ENCODE measurements at places on chromosomes 7 and 10.

DNA sequence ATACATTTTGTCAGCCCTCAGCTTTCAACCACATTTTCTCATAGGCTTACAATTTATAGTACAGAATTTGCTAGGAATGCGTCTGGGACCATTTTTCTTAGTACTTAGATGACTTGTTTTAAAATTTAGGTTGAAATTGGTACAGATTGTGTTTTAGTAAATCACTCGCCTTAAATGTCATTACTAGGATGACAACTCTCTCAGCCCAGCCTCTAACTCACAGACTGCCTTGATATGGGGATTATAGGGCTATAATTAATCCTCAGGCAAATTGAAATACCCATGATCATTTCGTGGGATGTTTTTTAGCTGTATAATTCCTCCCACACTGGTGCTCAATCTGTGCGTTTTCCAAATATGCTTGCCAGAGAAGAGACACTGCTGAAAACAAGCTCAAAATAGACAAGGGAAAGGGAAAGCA lies 299.7 kb upstream of the AKR1E2 start:
- DNase-seq: no peak

GRCh38 chr7:136056651-136057231 lies 79.6 kb upstream of the MTPN start:
- no peak for DNase-seq

DNA sequence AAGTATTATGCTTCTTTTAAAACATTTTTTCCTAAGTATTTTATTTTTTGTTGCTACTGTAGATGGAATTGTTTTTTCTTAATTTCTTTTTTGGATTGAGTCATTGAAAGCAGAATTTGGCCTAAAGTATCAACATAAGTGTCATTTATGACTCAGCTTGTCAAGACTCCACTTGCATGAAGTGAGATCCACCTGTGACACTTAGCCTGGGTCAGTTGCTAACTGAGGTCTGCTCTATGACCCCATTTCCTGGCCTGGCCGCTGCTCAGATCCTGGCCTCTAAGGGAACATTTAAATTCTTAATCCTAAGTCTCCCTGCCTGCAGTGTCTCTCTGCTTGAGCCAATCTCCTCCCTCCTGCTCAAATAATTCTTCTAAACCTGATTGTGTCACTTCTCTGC lies 35.5 kb downstream of the TMEM270 start:
- DNase-seq: no peak

GRCh38 chr10:48931188-48931587 lies 8.5 kb downstream of the LRRC18 start:
- DNase-seq: no peak

- DNase-seq: no peak
Observed at GRCh38 chr7:102095321-102096011, 191.2 kb upstream of the SH2B2 start.

DNA sequence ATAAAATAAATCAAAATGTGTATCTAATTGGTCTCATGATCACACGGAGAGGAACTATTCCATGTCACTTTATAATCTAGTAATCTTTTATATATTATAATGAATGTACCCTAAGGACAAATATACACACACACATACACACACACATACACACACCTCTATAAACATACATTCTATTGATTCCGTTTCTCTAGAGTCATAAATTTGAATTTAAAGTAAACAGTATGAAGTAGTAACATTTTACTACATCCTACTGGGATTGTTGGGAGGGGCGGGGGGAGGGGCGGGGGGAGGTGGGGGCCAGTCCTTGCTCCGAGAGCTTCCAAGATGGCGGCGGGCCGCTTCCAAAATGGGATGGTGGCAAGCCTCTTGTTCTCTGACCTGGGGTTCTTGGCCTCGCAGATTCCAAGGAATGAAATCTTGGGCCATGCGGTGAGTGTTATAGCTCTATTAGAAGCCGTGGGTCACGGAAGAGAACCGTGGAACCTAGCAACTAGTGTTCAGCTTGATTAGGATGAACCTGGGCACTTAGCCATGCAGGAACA lies 143.2 kb downstream of the REEP3 start:
- DNase-seq: no peak

DNA sequence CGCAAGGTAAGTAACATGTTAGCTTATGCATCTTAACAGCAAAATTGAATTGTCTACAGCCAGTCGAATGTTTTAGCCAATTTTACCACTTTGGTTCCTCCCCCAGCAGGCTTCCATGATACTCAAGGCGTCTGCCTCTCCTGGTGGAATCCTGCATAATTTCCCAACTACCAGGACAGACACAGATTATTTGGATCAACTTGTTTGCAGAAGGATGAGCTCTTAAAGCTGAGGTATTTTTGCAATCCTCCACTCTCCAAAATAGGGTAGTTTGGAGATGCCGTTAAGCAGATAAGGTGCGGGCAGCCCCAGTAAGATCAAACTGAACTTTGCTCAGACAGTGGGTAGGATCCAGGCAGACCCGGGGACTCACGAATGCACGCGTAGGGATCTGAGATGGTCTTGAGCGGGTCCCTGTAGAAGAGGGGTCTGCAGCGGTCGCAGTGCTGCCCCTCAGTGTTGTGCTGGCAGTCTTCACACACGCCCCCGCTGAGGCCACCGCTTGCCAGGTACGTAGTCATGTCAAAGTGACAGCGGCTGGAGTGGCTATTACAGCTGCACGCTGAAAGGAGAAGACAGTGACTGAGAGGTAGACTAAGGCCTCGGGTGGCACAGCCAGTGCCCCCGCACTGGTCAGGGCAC lies 27.4 kb downstream of the LAMB4 start:
- no peak for DNase-seq

- DNase-seq: no peak
Observed at GRCh38 chr7:35185908-35186731, 67.8 kb downstream of the TBX20 start.

DNA sequence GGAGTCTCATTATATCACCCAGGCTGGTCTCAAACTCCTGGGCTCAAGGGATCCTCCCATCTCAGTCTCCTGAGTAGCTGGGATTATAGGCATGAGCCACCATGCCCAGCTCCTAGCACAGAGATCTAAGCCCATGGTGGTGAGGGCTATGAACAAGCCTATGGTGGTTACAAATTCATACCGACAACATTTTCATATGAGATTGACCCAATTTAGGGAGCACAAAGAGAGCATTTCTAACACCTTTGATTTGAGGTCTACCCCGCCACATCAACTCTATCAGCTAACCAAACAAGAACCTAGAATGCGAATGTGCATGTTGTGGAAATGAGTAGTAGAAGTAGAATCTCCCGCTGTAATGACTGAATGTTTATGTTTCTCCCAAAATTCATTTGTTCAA lies 14.2 kb upstream of the PRF1 start:
- no peak for DNase-seq

DNA sequence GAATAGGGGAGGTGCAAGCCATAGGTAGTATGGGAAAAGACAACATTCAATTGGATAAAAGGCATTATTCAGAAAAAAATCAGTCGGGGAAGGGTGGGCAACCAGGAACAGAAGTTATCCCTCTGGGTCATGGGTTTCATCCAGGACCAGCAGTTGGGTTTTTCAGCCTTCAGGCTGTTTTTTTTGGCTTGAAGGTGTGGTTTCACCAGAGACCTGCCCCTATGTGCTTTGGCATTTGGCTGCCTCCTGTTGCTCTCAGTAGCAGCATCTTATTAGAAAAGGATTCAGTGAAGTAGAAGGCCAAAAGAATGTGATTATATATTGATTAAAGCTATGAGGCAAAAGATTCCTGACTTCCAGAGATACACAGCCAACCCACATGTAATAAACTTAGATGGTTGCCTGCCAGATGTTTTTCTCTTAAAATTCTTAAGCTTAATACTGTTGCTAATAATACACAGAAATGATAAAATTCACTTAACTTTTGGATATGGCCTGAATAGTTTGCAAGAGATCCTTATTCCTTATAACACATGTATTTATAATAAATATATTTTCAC lies 251.7 kb upstream of the CSTF2T start:
- DNase-seq: no peak

- DNase-seq: no peak
Observed at GRCh38 chr7:82443036-82443546, 486 bp downstream of the CACNA2D1 start.

DNA sequence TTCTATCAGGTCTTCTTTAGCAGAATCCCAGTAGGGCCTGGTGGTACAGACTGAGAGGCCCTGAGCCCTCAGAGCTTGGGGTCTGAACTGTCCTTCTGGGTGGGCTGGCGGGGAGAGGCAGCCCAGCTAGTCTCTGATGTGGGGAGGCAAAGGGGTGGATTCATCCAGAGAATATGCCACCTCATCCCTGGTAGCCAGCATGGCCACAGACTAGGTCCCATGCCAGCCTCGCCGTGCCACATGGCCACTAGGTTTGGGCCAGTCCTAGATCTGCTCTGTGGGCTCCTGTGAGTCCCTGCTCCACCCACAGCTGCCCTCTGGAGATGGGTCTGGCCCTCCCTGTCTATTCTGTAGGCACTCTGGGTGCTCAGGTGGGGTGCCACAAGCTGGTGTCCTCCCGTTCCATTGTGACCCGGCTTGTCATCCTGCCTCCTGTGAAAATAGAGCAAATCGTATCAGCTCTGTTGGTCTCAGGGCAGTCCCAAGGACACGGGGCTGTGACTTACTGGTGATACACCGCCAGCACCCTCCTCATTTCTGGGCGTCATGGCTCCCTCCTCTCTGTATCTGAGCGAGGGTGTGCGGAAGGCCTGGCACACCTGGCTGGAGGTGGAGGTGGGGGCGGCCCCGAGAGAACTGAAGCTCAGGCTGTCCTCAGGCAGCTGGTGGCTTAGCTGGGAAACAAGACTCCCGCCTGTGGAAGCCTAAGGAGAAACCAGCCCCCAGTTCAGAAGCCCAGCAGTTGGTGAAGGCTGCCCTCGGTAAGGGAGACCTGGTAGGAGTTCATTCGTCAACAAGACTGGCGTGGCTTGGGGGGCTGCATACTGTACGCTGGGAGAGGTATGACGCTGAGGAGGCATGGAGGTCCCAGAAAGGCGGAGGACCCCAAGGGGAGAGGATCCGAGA lies 33.3 kb downstream of the UNC5B start:
- no peak for DNase-seq

DNA sequence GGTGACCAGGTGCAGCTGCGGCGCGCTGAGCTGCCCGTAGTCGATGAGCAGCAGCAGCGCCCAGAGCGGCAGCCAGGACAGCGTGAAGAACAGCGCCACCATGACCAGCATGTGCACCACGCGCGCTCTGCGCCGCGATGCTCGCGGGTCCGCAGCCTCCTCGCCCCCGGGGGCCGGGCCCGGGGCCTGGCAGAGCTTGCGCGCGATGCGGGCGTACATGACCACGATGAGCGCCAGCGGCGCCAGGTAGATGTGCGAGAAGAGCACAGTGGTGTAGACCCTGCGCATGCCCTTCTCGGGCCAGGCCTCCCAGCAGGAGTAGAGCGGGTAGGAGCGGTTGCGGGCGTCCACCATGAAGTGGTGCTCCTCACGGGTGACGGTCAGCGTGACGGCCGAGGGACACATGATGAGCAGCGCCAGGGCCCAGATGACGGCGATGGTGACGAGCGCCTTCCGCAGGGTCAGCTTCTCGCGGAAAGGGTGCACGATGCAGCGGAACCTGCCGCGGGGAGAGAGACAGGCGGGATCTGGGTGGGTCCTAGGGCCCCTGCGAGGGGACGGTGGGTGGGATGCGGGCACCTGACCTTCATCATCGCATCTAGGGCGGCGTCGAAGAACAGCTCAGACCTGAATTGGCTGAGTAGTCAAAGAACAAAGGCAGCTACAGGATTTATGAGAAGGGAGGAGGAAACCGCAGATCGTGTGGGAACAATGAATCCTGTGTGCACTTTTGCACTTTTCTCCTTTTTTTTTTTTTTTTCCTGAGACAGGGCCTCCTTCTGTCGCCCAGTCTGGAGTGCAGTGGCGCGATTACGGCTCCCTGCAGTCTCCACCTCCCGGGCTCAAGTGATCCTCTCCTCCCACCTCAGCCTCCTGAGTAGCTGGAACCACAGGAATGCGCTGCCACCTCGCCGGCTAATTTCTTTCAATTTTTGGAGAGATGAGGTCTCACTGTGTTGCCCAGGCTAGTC lies 22.4 kb upstream of the PPA1 start:
- DNase-seq: no peak

DNA sequence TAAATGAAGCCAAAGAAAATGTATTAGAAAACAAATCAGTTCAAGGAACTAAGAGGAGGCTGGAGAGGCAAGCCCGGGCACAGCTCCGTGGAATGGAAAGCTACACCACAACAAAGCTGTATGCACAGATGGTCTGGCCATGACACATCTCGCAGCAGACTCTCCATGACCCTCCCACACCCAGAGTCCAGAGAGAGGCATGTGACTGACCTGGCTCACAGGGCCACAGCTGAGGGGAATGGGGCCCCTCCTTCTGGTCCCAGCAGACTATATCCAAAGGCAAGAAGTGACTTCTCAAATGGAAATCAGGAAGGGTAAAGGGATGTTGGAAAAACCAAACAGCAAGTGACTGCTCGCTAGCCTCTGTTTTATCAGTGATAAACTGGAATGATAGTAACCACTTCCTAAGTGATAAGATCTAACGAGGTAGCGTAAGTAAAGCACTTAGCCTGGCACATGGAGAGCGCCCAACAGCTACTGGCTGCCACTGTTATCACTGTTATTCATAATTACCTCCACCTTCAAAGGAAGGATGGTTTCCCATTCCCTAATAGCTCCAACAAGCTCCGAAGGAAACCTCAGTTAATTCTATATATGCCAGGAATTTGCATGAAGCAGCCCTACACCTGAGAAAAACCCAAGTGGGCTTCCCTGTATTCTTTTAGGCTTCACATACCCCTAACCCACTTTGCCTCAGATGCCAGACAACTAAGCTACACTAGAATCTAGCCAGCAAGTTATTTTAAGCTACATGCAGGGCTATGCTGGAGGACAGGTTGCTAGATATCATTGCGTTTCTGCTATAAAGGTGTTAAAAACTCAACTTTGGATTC lies 8.4 kb downstream of the OSBPL3 start:
- DNase-seq: no peak

DNA sequence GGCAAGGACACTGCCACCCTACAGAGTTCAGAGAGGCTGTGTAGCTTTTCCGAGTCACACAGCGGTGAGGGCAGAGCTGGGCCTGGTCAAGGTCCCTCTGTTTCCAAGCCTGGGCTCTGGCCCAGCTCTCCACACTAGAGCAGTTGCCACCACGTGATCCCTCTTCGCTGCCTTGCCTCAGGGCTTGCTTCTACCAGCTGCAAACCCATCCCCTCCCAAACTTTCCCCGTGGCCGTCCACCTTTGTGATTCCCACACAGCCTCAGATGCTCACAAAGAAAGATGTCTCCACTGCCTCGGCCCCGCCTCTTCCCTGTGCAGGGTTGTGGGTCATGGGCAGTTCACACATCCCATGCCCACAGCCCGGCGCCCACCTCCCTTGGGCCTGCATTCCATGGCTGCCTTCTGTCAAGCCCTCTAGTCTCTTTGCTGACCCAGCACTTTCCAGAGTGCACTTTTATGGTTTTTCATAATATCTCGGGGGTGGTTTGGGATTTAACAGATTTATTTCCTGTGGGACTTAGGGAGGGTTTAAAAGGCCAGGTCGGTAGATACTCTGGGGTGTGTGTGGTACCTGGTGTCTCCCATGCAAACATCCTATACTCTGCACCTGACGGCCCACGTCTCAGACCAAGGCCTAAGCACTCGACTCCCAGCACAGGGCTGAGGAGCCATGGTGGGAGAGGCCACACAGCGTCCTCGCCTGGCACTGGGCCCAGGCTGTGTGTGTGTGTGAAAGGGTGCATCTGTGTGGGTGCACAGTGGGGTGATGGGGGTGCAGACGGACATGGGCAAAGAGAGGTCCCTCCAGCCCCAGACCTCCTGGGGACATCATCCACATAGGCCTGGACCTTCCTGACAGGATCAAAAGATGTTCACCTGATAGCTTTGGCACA lies 59.6 kb downstream of the PKD1L1 start:
- DNase-seq: no peak

- DNase-seq: no peak
Observed at GRCh38 chr7:100163006-100163531, 4.5 kb upstream of the TRAPPC14 start.
